ENCODE measurements at places on chromosomes 11 and 22.

DNA sequence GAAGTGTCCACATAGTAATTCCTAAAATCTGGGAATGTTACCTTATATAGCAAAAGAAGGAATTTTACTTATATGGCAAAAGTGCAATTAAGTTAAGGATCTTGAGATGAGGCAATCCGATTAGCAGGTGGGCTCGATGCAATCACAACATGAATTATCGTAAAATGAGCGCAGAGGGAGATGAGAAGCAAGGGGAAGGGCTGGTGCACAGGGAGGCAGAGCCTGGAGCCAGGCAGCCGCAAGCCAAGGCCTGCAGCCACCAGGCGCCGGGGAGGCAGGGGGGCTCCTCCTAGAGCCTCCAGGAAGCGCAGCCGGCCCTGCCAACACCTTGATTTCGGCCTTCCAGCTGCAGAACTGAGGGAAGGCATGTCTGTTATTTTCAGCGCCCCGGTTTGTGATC is 85.7 kb downstream of the CELSR1 start:
- DNase-seq = no peak

DNA sequence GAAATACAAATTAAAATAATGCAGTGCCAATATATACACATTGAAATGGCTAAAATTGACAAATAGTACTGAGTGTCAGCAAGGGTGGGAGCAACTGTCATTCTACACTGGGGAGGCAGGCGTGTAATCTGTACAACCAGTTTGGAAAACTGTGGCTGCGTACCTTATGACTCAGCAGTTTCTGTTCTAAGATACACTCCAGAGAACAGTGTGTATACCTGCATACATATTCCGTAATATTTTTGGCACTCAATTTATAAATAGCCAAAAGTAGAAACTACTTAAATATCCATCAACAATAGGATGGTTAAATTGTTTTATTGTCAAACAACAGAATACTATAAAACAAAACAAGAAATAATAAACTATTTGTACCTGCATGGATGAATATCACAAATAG is 57.6 kb downstream of the RNF169 start:
- DNase-seq = no peak

GRCh38 chr11:134275534-134276395 is at the start of gene GLB1L3:
GLB1L3 (plus strand) TSS chr11:134276379; CDS start chr11:134276741, 362 bp downstream.
- peak; percentile 70 for DNase-seq

GRCh38 chr11:129278586-129279319 is 86.6 kb upstream of the ARHGAP32 start:
- DNase-seq = no peak

DNA sequence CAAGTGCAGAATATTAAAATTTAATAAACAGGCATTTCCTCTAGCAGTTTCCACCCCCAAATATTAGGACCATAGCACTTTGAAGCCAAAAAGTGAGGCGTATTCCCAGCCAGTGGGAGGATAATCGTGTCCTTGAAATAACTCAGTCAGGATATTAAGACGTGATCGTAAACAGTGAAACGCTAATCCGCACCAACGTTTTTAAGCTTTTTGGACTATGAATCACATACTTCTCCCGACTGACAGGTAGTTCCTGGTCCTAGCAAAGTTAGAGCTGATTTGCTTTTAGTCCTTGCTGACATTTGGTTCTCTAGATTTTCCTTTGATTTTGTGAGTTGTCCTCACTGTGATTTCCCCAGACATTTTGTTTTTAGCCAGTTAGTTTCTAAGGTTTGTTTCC is 197.1 kb upstream of the ARHGAP20 start:
- no peak for DNase-seq

GRCh38 chr11:97237151-97237550 is 847.3 kb downstream of the JRKL start:
- no peak for DNase-seq

DNA sequence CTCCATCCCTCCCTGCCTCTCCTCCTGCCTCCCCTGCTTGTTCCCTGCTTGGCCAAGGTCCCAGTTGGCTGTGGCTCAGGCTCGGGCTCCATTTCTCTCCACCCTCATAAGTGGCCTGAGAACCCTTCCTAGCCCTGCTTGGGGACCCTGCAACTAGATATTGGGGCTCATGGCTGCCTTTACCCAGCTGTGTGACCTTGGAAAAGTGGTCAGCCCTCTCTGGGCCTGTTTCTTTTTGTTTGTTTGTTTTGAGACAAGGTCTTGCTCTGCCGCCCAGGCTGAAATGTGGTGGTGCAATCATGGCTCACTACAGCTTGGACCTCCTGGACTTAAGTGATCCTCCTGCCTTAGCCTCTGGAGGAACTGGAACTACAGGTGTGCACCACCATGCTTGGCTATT is 20.3 kb upstream of the CABP2 start:
- DNase-seq = no peak

GRCh38 chr11:62787005-62787759 is at the start of gene TMEM179B:
TMEM179B (plus strand) TSS chr11:62787402; CDS start chr11:62787432, 30 bp downstream.
- DNase-seq = peak; percentile 98

- no peak for DNase-seq
Observed at GRCh38 chr11:108975026-108975425, 310.2 kb downstream of the DDX10 start.

- no peak for DNase-seq
Observed at GRCh38 chr22:46012881-46013281, 35.9 kb upstream of the WNT7B start.

- no peak for DNase-seq
Observed at GRCh38 chr22:49077586-49077985, 750.1 kb downstream of the BRD1 start.

GRCh38 chr11:64366751-64367150 is 7.8 kb downstream of the RPS6KA4 start:
- no peak for DNase-seq

GRCh38 chr22:24426436-24426835 is 963 bp upstream of the ADORA2A start:
- DNase-seq = no peak

GRCh38 chr11:132976115-132976514 is 556.2 kb downstream of the OPCML start:
- DNase-seq = no peak

- DNase-seq = no peak
Observed at GRCh38 chr11:17575431-17576425, 28.7 kb downstream of the OTOG start.

DNA sequence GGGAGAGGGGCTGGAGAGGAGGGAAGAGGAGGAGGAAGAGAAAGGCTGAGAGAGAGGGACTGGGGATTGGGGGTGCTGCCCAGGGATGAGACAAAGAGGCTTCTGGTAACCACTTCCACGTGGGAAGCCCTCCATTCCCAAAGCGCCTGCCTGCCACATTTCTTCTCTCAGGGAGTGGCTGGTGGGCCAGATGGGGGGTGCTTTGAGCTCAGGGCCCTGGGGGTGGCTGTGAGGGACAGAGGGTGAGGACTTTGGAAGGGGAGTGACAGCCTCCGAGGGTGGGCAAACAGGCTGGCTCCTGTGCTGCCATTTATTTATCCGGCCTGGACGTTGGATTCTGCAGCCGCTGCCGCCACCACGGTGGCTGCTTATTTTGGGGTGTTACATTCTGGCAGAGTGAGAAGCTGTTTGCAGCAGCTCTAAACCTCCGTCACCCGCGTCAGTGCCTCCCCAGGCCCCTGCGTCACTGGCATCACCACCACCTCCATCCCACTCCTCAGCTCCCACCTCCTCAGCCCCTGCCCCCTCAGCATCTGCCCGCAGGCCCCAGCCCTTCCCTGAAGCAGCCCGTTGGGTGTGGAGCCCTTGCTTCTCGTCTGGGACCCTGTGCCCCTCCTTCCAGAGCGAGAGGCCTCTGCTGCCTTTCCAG is 1.6 kb downstream of the RTN4RL2 start:
- DNase-seq = no peak

GRCh38 chr11:118074091-118074685 is 2.7 kb upstream of the TMPRSS4 start:
- no peak for DNase-seq

GRCh38 chr11:57597916-57598830 is 688 bp downstream of the SERPING1 start:
- DNase-seq = no peak

DNA sequence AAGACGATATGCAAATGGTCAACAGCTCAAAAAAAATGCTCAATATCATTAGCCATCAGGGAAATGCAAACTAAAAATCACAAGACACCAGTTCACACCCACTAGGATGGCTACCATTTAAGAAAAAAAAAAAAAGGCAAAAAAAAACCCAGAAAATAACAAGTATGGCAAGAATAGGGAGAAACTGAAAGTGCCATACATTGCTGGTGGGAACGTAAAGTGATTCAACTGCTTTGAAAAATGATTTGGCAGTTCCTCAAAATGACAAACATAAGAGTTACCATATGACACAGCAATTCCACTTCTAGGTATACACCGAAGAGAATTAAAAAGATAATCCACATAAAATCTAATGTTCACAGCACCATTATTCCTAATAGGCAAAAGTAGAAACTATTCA is 47.5 kb downstream of the PICALM start:
- DNase-seq = no peak

GRCh38 chr22:50269970-50270665 is at the start of gene MAPK11:
MAPK11 (minus strand) TSS chr22:50270380; CDS start chr22:50270292, 88 bp downstream.
- DNase-seq = peak; percentile 57

GRCh38 chr11:11977206-11977938 is 31.1 kb downstream of the DKK3 start:
- DNase-seq = no peak

- DNase-seq = peak; percentile 30
Observed at GRCh38 chr11:8813658-8814057, 97.3 kb upstream of the AKIP1 start.

GRCh38 chr11:61960532-61960931 is 6.9 kb downstream of the FTH1 start:
- no peak for DNase-seq

DNA sequence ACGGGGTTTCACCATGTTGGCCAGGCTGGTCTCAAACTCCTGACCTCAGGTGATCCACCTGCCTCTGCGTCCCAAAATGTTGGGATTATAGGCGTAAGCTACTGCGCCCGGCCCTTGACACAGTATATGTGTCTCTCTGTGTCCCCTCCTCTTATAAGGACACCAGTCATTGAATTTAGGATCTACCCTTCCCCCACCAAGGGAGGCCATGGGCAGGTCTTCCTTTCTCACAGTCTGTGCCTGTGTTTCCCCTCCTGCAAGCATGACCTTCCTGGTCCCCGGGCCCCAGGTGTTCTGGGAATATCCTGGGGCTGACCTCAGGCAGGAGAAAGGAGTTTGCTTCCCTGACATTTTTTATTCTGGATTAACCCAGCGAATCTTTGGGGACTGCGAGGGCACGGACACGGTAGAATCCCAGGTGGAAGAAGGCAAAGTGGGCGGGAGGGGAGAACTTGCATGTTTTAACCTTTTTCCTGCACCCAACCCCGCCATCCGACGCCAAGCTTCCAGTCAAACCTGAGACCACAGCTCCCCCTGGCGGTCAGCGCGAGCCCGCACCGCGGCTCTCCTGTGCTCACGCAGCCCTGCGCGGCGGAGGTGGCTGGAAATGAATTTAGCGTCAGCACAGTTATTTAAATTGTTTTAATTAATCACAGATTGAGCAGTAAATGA is 42.1 kb upstream of the ISX start:
- DNase-seq = peak; percentile 46

Data from stimulated activated CD4-positive, alpha-beta T cell treated with anti-CD3 and anti-CD28 coated beads, Interleukin-1b, Interleukin-23, amount 100 ng/mL, for 24 hours (primary cell).